ENCODE measurements at places on chromosomes 11 and 22.

DNA sequence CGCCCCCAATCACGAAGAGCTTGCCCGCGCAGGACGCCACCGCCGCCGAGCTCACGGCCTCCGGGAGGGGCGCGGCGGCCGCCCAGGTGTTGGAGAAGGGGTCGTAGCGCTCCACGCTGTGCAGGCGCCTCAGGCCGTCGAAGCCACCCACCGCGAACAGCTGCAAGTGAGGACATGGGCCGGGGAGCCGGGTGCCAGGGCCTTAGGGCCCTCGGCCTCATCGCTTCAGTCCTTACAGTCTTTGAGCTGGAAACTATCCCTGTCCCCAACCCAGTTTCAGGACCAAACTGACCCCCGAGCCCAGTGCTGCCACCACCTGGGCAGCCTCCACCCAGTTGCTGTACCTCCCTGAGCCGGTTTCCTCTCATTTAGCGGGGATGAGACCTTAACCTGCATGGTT is 7.6 kb downstream of the KLHL35 start:
- no peak for DNase-seq

DNA sequence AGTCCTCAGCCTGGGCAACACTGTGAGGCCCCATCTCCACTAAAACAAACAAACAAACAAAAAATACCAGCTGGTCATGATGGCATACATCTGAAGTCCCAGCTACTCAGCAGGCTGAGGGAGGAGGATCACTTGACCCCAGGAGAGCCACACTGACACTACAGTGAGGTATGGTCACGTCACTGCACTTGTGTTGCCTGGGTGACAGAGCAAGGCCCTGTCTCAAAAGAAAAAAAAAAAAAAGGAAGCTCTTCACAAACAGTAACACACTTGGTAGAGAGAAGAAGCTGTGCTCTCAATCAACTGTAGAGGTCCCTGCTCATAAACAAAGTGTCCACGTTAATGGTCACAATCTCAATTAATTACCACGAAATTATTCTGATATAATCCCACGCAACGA is 401.6 kb upstream of the CCDC90B start:
- DNase-seq = no peak

DNA sequence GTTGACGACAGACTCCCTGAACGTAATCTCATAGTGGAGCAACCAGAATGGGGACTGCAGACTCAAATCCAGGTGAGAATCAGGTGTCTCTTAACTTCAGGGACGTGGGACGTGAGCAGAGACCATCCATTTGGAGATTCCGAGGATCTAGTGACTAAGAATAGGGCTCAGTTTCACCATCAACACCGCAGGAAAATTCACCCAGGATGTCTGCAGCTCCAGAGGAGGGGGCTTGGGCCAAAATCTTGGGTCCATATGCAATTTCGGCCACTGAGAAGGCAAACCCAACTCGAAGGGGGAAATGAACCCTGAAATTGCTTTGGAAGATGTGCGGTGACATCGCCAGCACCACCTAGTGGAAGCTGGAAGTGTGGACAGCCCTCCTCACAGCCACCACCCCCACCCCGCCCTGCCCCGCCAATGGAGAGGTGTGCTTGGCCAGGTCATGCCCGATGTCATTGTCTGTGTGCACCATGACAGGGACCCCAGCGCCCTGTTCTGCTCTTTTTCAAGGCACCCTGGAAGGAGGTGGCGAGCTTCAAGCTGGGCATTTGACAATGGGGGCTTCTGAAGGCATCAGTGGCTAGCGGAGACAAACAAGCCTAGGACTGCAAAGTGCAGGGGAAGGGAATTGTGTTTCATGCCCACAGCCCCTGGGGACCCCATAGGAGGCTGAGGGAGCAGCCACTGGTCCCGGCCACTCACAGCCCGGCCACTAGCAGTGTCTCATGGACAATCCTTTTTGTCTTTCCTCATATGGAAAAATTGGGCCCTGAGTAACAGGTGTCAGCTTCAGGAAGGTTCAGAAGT is 24.8 kb downstream of the APOL1 start:
- peak; percentile 42 for DNase-seq

DNA sequence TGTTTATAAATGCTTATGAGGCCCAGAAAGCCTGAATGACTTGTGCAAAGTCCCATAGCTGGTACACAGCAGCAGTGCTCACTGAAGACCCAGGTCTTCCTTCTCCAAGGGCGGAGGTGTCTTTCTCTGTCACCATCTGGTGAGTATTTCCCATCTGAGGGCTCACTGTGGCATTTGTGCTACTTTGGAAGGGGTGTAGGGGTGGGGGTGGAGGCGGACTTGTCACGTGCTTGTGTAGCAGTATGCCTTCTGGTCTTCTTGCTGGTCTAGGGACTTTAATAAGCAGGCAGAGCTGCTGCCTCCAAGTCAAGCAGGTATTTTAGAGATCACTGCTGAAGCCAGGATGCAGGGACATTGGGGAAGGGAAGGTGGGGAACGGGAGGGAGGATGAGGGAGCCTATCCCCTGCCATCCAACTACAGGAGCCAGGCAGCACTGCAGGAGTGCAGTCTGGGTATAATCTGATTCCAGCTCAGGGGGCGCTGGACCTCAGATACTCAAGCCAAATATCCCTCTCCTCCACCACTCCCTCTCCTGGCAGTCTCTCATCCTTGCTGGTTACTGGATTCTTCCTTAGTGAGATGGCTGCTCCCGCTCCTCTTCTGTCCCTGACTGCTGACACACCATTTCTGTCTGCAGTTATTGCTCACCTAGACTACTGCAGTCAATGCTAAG is 3.4 kb downstream of the ABCC8 start:
- no peak for DNase-seq

DNA sequence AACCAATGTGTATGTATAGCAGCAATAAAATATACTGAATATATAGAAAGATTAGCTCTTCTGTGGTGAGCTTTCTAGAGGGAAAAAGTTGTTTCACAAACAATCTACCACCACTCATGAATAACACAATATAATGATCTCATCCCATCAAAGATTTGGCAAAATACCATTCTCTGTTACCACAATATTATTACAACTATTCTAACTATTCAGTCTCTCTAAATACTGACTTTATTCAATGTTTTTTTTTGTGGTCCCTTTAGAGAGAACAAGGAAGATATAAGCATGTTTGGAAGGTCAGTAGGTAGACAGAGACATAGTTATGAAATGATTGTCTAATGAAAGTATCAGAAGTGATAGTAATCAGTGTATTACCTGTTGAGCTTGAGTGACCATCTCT is 7.8 kb downstream of the CCDC90B start:
- DNase-seq = no peak

- DNase-seq = no peak
Observed at GRCh38 chr11:95134491-95134890, 44.8 kb downstream of the ENDOD1 start.

DNA sequence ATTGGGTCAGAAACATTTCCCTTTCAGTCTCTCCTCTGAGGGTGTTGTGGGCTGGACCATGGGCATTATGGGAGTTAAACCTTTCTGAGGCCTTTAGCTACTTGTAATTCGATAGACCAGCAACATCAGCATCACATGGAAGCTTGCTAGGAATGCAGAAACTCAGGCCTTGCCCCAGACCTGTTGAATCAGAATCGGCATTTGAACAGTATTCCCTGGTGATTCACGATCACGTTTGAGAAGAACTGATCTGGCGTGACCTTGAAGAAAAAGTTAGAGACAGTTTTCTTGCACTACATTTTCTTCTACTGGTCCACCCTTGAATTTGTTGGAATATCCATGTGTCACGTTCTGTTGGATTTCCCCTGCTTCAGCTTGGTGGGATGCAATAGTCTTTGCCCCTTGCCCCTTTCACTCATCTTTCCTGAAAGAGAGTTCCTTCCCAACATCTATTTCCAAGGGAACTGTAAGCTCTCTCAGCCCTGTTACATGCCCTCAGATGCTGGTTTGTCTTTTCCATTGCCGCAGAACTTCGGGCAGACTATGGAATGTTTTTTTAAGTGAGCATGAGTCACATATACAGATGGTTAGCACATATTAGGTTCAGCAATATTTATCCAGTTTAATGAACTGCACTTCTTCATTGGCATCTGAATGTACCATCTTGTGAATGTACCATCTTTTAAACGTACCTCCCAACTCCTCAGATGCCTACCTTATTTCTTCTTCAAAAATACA is 23.9 kb downstream of the EHF start:
- DNase-seq = no peak

DNA sequence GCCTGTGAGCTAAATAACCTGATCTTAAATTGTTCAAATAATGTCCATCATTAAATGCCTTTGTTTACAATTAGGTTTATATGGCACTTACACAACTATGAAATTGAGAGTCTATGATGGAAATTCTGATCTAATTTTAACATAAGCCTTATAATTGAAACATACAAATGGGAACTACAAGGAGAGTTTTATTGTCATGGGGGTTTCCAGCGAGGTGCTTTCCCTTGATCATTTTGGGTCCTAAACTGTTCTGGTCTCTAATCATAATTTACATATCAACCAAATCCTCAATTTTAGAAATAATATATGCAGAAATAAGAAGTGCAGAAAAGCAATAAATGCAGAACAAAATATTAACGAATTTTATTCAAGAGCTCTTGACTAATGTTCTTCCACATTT is 44.9 kb downstream of the RRAS2 start:
- no peak for DNase-seq

DNA sequence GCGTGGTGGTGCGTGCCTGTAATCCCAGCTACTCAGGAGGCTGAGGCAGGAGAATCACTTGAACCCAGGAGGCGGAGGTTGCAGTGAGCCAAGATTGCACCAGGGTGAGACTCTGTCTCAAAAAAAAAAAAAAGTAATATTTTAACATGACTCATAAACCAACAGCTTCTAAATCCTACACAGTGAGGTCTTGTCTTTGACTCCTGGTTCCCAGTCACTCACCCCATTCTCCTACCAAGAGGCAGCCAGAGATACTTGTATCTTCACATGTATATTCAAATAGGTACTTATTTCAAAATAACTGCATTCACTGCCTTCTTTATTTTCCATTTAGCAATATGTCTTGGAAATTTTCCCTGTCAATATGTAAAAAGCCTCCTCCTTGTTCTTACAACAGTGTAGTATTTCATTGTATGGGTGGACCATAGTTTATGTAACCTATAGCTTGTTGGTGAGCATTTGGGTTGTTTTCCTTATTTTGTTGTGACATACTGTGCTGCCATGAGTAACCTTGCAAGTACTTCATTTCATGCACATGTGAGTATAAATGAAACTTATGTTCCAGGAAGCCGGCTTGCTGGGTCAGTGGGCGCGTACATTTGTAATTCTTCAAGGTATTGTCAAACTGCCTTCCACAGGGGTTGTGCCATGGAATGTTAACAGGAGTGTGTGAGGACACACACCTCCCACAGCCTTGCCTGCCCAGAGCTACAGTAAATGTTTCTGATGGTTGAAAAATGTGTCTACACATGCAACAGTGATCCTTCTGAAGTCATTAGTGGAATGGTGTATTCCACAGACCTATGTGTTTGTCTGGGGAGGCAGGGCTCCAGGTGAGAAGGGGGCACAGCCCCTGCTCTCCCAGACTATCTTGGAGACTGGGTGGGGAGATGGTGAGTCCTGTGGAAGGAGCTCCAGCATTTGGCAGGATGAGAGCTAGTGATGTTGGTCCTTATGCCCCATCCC is 47.9 kb downstream of the OSBP2 start:
- DNase-seq = no peak

DNA sequence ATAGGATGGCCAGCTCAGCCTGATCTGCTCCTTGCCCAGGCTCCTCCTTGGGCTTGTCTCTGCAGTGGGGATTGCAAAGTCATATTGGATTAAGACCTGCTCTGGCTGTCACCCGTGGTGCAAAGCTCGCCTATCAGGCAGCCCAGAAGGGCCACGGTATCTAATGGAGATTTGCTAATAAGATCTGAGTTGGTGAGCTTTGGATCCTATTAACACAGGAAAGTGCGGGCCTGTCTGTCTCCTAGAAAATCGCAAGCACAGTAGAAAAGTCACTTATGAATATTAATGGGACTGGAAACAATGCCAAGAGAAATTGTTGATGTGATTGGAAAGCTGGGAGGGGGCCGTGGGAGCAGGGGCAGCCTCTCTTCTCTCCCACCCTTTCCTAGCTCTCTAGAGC is 72.8 kb downstream of the CHST1 start:
- DNase-seq = no peak

Data from stimulated activated CD4-positive, alpha-beta T cell treated with anti-CD3 and anti-CD28 coated beads, Interleukin-1b, Interleukin-23, amount 100 ng/mL, for 24 hours (primary cell).